ENCODE measurements at places on chromosomes 5 and 9. TPM values are rescaled to one million over a fixed set of nuclear protein-coding genes. Genes with fewer than 3 reads are reported as not detected.

IFNA13 gene
- not detected for total RNA-seq

STPG3 gene
- total RNA-seq: not detected

GRCh38 chr9:124013309-124014210 is 2.0 kb downstream of the LHX2 start:
- no peak for DNase-seq

DNA sequence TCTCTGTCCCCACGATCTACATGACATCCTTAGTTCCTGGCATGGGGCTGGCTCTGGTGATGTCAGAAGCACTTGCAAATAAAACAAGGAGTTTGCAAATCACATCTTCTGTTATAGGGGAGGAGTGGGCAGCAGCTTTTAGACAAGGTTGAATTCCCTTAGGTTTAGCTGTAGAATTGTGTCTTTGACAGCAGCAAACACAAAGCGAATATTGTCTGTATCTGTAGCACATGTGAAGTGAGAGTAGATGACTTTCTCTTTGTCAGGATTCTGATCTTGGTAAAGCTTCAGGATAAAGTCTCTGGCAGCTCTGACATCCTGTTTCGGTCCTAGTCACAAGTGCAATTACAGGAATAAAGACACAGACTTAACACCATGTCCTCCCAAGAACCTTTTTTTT is 224.3 kb downstream of the GNA14 start:
- DNase-seq: no peak

GRCh38 chr5:151886546-151887275 is 37.9 kb downstream of the GLRA1 start:
- DNase-seq: no peak

GRCh38 chr9:124308606-124309491 is 51.1 kb downstream of the NEK6 start:
- DNase-seq: no peak

- no peak for DNase-seq
These were observed 32.3 kb upstream of the FAM81B start for GRCh38 chr5:95358848-95359247.

Data from ureter (tissue), 1 donor.